ENCODE measurements at places on chromosomes 5 and 9.

GRCh38 chr5:143890487-143890886 is 78.5 kb downstream of the HMHB1 start:
- DNase-seq, result no peak

DNA sequence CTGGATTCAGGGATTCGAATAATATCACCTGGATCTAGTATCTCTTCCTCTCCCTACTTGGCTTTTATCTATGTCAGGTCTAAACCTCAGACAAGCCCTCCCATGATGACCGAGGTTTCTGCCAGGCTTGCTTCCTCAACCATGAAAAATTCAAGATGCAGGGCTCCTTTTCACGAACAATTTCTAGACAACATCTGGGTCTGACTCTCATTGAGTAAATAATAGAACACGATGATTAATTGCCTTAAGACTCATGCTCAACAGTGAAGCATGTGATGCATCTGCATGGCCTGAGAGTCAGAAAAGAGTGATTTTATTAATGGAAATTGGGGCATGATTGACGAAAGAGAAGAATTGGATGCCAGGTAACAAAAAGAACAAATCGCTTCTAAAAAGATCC is 277.2 kb upstream of the ZNF608 start:
- DNase-seq, result no peak

- DNase-seq, result no peak
Observed at GRCh38 chr5:108193021-108193795, 188.7 kb downstream of the FBXL17 start.

DNA sequence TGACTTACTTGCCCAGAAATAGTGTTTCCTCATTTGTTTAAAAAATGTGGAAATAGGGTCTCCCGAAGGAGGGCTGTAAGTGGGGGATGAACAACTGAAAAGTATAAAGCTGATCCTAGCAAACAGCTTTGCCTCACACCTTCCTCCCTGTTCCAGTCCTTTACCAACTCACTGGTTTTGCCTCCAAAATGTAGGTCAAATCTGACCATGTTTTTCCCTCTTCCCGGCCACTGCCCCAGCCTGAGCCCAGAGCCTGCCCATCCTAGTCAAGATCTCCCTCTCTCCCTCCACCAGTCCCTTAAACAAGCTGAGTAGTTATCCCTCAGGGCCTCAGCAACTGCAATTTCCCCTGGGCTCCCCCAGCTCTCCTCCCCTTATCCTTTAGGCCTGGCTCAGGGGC is 82.4 kb upstream of the FBXW11 start:
- DNase-seq, result no peak

DNA sequence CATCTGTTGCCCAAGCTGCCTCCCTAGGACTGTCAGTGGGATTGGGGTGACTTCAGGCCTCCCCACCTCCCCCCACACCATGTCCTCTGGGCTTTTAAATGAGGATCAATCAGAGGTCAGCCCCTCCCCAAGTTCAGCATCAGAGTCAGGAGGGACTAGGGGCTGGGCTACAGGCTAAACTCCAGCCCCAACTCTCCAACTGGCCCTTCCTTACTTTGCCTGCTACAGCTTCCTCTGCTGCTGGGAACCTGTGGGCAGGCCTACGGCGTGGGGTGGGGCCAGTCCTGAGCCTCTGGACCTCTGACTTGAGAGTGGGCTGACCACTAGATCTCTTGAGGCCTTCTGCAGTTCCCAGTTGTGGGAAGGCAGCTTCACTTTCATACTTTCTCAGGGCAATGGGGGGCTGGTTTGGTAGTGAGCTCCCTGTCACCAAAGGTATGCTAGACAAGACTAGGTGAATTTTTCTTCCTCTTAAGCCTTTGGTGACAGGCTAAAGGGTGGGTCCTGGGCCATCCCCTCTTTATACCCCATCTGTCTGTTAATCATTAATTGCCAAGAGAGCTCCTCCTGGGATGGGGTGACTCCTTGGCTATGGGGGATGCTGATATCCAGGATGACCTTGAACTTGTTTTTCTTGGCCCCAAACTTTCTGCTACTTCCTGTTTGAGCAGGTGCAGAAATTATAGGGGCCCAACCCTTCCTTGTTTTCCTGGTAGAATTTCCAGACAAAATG is 10.8 kb upstream of the DAB2IP start:
- no peak for DNase-seq

DNA sequence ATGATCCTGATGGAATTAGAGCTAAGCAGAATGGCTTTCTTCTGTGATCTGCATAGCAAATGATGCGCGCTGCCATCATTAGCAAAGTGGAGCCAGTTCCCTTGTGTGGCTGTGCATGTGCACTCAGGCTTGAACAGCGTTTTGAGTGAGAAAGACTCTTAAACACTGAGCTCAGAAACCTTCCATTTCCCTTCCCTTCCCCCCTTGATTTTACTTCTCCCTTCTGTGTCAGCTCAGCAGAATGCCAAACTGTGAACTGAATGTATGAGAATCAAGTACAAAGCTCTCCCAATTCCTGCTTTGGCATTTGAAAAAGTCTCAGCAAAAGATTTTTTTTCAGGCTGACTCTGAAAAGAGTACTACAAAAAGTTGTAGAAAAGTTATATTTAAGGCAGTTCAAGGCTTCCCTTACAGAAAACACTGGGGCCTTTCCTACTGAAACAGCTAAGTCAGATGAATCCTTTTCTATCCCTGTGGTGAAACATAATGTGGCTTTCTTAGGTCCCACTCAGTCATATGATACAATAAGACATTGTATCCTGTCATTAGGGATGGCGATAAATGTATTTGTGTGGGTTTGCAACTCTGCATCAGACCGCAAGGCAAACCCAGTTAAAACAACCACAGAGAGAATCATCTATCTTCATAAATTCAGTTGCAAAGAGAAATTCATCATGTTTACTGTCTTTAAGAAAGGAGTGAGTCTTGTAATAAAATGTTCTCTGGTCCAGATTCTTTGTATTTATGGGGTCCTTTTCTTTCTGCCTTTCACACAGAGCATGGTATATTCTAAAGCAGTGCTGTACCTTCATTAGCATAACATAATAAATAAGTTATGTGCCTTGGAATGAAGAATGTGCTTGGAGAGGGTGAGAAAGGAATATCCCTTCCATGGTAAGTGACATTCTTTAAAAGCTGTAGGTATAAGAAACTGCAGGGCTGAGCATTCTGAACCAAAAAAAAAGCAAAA is 222.6 kb downstream of the CAAP1 start:
- DNase-seq, result no peak

- no peak for DNase-seq
Observed at GRCh38 chr5:170631466-170632195, 127.8 kb downstream of the KCNIP1 start.

- no peak for DNase-seq
Observed at GRCh38 chr5:65832603-65833228, 93.7 kb upstream of the ERBIN start.

DNA sequence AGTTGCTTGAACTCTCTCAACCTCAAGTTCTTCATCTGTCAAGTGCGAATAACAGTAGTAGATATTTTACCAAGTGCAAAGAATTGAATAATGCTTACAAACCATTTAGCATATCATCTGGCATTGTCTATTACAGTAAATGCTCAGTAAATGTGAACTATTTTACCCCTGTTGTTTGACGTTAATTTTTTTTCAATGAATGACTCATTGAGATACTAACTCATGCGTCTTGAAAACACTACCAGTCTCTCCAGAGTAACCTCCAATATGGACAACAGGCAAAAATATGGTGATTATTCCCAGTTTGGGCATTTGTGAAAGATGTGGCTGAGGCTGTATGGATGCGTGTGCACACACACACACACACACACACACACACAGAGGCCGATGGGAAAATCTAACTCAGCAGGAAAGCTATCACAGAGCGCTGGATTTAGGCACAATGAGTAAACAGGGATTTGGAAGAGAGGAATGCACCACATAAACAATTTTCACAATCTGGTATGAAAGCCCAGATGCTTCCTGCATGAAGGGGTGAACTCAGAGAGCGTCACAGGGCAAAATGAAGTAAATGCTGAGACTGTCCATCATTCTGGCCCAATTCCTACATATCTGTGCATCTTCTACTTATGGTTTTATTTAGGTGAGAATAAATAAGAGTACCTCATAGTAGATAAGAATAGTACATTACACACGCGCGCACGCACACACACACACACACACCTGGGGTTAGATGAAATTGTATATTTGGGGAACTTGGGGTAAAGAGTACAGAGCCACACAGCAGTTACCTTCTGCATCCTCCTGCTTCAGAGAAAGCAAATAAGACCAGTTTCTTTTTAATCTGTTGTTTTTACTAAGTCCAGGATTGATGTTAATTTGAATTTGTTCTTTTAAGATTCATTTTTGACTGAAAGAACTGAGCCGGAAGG is 128.7 kb downstream of the PALM2AKAP2 start:
- no peak for DNase-seq

- DNase-seq, result no peak
Observed at GRCh38 chr9:69812068-69813000, 8.3 kb upstream of the CFAP95 start.

All from activated T-cell treated with anti-CD3 and anti-CD28 coated beads for 48 hours (primary cell).